Stromal cell of bone marrow (primary cell): ENCODE measurements at places on chromosomes 6 and 20.

- no peak for DNase-seq
Observed at GRCh38 chr6:167163476-167164011, 5.8 kb upstream of the GPR31 start.

DNA sequence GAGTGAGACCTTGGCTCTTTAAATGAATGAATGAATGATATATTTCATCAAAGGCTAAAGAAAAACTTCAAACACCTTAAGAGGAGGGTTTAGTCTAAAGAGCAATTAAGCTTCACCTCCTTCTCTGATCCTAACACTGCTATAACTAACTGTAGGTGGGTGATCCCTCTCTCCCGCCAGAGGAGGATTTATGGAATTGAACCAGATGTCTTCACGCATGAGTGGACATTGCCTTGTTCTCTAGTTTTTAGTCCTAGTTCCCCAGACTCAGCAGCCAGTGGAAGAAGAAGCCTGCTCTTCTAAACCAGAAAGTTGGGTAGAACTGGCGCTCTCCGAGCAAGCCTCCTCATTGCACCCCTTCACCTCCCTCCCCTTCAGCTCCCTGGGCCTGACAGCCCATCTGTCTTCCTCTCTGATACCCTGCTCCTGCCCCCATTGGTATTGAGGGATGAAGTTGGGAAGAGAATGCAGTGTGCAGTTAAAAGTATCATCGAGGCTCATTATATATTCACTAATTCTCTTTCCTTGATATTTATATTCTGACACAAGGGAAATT is 142.7 kb downstream of the ARID1B start:
- DNase-seq: no peak

DNA sequence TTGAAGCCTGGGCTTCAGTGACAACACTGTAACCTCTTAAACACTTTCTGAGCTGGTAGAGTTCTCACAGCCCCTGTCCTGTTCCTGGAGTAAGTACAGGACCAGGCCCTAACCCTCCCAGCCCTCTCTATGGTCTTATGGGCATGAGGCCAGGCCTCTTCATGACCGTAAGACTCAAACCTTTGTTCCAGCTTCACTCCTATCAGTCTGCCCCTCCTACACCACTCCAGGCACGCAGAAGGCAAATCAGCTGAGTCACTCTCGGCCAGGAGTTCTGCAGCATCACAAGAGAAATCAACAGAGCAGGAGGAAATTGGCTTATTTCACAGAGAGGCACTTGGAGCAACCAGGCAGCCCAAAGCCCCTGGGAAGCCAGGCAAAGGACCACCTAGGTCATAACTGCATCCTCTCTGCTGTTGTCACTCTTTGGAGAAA is 25.3 kb upstream of the CHD6 start:
- no peak for DNase-seq

- no peak for DNase-seq
Observed at GRCh38 chr20:43722153-43722505, 4.7 kb downstream of the GTSF1L start.

- no peak for DNase-seq
Observed at GRCh38 chr20:34954904-34955230, 739 bp downstream of the GSS start.

DNA sequence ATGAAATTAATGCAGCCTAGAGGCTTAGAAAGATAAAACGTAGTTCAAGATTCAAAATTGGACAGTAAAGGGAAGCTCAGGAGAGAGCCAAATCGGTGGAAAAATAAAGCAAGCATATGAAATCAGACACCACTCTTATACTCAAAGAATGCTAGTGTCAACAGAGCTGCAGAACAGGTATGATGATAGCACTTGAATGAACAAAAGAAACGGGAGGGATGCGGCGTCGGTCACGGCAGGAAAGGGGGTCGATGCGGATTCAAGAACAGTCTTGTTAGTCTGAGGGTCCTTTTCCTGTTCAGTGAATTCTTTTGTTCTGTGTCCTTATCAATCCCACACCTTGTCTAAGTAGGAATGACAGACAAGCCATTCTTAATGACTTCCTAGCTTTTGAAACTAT is 114.4 kb downstream of the FOXC1 start:
- no peak for DNase-seq

GRCh38 chr6:2531426-2532215 is 219.1 kb downstream of the MYLK4 start:
- peak; percentile 96 for DNase-seq

DNA sequence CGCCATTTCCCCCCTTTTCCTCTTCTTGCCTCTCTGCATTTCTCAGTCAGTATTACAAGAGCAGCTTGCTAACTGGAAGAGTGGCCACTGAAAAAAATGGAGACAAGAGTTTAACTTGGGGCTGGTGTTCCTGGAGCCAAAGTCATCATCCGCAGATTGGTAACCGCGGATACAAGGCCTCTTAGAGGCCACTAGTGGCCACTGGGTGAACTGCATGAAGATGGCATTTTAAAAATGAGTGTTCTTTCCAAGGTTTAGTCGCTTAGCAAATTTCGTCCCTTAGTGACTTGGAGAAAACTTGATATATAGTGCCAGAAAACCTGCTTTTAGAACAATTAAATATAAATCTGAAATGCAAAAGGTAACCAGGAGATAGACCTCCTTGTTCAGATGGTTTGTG is 4.8 kb downstream of the F13A1 start:
- DNase-seq: peak; percentile 29

GRCh38 chr6:102812242-102812641 is 1418.7 kb downstream of the GRIK2 start:
- DNase-seq: no peak

DNA sequence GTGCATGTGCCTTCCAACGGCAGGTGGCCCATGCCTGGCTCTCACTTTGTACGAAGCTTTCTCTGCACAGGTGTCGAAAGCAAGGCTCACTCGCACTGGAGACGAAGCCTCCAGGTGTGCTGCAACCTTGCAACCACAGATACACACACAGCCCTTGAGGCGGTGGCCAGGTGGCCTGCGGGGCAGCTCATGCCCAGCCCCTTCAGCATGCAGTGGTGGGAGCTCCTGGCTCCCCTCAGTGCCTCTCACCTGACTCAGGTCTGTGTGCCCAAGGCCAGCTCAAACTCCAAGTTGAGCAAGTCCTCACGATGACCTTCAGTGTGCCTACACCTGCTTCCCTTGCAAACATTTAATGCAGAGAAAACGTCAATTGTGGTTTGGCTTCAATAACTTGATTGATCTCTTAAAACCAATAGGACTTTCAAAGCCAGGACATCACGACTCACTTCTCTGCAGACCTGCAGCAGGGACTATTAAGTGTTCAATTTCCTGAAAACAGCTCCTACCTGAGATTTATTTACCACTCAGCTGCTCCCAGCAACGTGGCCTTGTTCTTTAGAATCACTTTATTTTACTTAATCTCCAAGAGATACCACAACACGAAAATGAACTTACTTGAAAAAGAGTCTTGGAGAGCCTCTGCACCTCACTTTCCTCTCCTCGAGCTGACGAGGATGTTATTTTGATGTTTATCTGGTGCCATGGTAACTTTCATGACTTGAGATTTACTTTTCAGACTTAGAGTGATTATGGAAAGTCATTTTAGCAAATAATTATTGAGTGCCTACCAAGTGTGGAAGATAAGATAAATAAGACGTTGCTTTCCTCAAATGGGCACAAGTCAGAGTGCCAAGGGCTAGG is 86.3 kb downstream of the SLC22A23 start:
- DNase-seq: no peak

- no peak for DNase-seq
Observed at GRCh38 chr20:29878281-29878741, 1379.2 kb upstream of the DEFB115 start.

DNA sequence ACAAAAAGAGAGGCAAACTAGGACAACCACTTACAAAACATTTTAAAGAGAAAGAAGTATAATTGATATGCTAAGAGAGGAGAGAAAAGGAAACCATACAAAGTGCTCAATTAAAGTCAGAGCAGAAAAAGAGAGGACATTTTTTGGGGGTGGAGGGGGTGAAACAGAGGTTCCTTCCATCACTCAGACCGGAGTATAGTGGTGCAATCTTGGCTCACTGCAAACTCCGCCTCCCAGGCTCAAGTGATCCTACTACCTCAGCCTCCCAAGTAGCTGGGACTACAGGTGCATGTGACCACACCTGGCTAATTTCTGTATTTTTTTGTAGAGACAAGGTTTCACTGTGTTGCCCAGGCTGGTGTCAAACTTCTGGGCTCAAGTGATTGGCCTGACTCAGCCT is 9.4 kb downstream of the WASF1 start:
- no peak for DNase-seq

DNA sequence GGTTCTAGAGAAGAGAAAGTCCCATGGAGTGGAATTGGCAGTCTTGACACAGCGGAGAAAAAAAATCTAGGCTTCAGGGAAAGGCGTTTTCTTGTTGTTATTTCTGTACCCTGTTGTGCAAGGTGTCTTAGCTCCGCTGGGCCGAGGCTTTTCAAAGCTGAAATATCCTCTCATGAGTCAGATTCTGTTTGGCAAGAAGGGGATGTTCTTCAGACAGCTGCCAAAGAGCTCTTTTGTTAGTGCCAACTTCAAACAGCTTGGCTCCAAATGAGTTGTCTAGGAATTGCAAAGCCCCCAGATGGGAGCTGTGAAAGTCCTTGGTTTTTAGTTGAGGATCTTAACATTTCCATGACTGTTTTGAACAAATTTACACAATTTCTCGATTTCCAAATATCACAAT is 45.6 kb downstream of the LRRN4 start:
- peak; percentile 78 for DNase-seq

DNA sequence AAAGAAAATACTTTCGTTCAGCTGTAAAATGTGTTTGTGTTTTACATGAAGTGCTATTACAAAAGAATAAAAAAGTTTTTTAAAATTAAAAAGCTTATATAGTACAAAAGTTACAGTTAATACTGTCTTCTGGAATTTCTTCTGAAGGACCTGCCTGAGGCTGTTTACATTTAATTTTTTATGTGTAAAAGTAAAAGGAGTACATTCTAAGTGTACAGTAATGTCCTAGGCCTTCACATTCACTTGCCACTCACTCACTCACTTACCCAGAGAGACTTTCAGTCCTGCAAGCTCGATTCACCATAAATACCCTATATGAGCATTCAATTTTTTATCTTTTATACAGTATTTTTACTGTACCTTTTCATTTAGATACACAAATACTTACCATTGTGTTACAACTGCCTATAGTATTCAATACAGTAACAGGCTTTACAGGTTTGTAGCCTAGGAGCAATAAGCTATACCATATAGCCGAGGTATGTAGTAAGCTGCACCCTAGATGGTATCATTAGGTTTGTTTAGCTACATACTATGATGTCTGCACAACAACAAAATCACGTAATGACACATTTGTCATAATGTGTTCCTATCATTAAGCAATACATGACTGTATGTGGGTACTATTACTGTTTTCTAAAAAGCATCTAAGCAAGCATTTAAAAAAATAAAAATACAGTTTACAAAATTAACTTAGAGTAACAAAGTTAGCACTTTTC is 33.0 kb downstream of the RNF146 start:
- DNase-seq: no peak

GRCh38 chr6:146277142-146277541 is 248.3 kb downstream of the GRM1 start:
- DNase-seq: no peak

DNA sequence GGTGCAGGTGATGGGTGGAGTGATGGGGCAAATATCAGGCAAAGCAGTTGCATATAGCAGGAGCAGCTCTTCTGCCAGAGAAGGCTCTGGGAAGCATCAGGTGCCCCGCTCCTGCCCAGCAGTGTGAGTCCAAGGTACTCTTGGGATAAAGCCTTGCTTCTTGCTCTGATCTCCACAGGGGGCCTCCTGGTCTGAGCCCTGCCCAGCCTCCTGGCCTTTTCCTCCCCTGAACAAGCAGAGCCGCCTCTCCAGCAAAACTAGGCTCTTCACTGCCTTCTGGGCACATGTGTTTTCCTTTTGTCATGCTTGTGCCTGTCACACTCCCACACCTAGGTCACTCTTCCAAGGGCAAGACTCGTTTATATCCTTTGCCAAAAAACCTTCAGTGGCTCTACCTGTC is 34.3 kb downstream of the SIRPA start:
- DNase-seq: no peak

- no peak for DNase-seq
Observed at GRCh38 chr20:43821795-43822194, 92.9 kb upstream of the TOX2 start.

DNA sequence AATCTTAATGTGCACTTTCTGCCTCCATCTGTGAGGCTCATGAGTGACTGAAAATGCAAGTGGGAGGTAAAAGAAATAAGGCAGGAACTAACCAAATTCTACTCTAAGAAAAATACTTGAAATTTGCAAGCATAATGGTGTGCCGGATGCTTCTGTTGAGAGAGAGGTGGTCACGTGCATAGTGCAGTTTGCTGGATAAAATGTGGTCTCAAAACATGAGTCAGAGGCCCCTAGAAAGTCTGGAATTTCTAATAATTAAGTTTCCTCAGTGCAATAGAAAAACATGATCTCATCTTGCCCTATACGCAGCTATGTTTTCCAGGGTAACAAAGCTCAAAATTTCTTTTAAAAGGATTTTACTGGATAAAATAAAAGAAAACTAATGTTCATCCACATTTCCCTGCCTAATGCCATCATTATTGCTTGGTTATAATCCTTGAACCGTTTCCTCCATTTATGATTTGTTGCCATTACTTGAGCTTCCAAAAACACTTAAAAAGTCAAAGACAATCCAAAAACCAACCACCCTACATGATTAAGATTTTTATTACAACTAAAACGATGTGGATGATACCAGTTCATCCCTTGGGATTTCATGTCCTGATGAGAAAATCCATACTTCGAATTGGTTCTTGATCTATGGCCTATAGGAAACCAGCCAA is 351.7 kb upstream of the ARID1B start:
- DNase-seq: peak; percentile 90

DNA sequence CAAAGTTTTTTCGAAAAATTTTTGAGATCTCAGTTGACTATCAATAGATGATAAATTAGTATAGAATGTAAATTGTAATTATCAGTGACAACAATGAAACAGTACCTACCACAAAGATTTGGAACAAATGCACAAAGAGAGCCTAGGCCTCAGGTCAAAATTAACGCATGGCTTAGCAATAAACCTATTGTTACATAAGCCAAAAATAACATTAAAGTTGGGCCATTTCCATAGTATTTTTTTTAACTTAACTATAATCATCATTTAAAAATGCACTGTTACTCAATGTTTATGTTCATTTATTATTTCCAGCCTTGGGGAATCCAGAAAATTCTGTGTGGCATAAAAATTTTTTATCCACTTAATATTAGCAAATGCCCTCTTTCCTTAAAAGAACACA is 117.0 kb downstream of the EPB41L2 start:
- no peak for DNase-seq

DNA sequence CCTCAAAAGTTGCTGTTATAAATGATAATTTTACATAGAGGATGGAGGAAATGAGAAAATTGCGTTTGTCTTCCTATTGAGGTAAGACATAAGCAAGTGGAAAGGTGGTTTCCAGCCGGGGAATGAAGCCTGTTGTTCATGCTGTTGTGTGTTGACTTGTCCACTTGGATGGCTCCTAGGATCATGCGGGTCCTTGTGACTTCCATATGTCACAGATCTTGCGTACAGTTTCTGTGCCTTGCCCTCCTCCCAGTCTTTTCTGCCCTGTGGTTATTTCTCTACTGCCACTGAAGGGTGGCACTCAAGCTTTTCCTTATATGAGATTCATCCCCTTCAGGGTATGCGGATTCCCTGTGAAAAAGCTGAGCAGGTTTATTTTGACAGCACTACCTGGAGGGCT is 116.6 kb downstream of the CARMIL1 start:
- no peak for DNase-seq
